ENCODE measurements at places on chromosomes 3 and 15. TPM values are rescaled to one million over a fixed set of nuclear protein-coding genes. Genes with fewer than 3 reads are reported as not detected.

The CEMIP gene
- not detected for total RNA-seq

The CHDH gene
- 1.4 TPM for total RNA-seq

The IDH3A gene
- 128 TPM for total RNA-seq

The ZWILCH gene
- total RNA-seq: 49.0 TPM

The RARRES1 gene
- not detected for total RNA-seq

The ACOX2 gene
- not detected for total RNA-seq

The CPNE9 gene
- not detected for total RNA-seq

The RTP1 gene
- total RNA-seq: not detected

DNA sequence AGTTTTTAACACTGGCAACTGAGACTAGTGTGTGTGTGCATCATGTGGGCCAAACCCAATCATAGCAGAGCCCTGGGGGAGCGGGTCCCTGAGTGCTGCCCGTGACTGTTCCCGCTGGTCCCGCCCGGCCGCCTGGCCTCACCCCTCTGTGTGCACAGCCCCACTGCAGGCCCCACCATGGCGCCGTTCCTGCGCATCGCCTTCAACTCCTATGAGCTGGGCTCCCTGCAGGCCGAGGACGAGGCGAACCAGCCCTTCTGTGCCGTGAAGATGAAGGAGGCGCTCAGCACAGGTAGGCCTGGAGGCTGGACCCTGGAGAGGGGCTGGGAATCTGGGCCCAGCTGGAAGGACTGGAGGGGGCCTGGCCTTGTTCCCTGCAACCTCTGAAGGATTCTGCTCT lies 17.2 kb downstream of the PRKCD start:
- no peak for DNase-seq

DNA sequence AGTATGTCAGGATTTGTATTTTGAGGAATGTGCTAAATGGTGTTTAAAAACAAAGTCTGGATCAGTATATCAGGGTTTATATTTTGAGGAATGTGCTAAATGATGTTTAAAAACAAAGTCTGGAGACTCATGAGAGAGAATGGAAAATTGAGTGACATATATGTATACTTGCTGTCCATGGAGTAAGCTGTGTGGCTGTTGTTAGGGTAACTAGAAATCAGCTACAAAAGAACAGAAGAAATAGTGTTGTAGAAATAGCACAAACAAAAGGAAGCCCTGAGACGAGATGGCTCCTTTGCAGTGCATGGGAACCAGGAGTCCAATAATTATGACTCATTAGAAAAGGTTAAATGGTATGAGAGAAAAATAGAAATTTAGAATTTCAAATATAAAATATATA lies 282.7 kb upstream of the MANF start:
- no peak for DNase-seq

DNA sequence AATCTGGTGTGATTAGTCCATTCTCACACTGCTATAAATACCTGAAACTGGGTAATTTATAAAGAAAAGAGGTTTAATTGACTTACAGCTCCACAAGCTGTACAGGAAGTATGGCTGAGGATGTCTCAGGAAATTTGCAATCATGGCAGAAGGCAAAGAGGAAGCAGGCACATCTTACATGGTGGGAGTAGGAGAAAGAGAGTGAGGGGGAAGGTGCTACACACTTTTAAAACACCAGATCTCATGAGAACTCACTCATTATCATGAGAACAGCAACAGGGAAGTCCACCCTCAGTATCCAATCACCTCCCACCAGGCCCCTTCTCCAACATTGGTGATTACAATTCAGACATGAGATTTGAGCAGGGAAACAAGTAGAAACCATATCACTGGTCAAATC lies 24.0 kb upstream of the ACP3 start:
- DNase-seq: no peak

DNA sequence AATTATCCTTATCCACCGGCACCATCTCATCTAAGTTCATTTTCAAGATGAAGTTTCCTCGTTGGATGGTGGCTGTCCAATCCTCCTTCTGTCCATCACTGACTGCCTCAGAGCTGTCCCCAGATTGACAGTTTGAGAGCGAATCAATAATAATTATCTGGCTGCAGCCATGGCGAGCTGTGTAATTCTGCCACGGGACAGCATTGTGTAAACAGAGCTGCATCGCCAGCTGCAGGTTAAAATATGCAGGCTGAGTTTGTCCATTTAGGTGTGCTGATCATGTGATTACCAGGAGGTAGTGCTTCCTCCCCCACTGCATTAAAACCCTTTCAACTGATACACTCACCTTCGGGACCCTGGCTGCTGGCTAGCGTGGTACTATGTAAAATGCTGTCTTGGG lies 461.9 kb upstream of the ONECUT1 start:
- no peak for DNase-seq

DNA sequence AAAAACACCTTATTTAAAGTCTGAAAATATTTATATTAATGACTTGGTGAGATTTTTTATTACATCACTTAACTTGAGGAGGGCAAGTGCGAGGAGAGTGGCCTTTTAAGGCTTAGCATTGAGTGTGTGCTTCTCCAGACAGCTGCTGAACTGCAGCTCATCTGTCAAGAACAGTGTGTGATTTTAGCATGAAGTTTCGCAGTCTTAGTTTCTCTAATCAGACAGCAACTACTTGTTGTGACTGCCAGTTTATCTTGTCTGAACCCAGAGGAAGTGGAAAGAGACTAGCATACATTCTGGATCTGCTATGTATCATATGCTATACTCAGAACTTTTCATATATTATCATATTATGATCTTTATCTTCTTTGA lies 291.7 kb upstream of the ROPN1 start:
- no peak for DNase-seq

DNA sequence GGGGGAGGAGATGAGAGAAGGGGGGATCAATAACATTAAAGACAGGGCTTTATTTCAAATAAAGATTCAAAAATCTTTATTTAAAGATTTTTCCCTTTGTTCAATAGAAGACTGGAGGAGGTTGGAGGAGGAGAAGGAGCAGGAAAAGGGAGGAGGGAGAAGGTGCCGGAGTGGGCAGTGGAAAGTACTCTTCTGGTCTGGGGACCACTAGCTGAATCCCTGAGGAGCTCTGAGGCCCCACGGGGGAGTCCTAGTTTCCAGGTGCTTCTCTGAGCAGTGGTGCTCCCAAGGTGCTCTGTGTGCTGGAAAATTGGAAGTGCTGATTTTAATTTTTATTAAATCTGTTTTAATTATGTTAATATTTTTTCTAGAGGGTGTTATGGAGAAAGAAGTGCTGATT lies 19.4 kb upstream of the SEMA4B start:
- DNase-seq: no peak

GRCh38 chr3:37531066-37531720 lies 330.5 kb upstream of the CTDSPL start:
- no peak for DNase-seq

DNA sequence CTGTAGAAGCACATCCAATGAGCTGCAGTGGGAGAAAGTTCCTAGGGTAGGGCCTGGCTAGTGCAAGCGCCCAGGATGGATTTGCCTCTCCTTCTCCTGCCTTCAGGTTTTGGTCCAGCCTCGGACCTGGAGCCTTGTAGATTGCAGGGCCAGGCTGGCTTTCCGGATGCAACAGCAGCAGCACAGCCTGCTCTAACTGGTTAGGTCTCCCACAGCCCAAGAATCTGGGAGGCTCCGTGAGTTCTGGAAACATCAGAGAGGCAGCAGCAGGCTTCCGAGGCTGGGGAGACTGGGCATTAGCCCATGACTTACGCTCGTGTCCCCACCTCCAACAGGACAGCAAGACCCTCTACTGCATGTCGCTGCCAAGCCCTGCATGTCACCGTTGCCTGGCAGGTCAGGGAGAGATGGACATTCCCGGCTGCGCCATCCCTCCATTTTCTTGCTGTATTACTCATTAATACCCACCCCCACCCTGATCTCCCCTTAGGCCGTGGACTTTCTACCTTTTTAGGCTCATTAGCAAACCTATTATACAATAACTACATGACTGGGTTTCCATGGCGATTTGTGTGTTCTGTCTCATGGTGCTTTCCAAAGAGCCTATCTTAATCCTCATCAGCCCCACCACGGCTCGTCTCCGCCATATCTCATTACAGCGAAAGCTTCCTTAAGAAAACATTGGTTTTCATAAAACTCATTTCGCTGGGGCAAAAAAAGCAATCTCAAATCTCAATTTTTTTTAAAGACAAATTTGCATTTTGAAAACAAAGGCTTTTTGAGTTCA lies 40.9 kb upstream of the RGMA start:
- DNase-seq: no peak

DNA sequence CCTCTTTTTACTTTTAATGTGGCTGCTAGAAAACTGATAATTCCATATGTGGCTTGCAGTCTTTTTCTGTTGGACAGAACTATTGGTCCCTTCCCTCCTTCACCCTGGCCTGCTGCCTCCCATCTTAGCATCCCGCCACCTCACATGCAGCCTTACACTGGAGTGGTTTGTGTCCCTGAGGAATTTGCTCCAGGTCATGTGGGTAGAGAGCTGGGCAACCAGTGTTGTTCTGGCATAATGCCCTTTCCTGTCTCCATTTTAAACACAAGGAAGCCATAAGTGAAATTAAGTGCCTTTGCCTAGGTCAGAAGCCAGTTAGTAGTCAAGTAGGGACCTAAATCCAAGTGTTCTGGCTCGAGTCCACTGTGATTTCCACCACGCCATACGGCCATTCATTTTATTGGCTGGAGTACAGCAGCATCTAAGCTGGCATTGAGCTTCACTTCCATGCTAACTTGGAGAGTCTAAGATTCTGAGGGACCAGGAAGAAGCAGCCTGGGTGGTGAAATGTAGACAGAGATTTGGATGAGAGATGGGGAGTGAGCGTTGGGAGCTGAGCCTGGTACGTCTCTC lies 46.0 kb upstream of the PLXNA1 start:
- no peak for DNase-seq

GRCh38 chr3:69282181-69282580 lies 103.7 kb downstream of the FRMD4B start:
- DNase-seq: no peak

DNA sequence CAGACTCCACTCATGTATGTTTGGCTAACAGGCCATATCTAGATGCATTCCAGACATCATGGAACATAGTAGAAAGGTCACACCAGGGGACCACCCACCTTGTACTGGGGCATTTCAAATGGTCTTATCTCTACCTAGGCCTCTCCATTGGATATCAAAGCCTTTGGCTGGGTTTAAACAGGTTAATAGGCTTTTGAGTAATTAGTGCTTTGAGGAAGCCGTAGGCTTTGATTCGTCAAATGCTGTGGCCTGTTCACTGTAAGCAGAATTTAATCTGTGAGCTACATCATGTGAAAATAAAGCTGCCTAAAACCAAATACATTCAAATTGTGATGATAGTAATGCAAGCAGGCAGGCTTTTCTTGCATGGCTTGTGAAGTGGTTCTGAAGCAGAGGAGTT lies 129.5 kb downstream of the ST8SIA2 start:
- no peak for DNase-seq

GRCh38 chr3:58059349-58060321 lies 51.4 kb downstream of the FLNB start:
- no peak for DNase-seq

DNA sequence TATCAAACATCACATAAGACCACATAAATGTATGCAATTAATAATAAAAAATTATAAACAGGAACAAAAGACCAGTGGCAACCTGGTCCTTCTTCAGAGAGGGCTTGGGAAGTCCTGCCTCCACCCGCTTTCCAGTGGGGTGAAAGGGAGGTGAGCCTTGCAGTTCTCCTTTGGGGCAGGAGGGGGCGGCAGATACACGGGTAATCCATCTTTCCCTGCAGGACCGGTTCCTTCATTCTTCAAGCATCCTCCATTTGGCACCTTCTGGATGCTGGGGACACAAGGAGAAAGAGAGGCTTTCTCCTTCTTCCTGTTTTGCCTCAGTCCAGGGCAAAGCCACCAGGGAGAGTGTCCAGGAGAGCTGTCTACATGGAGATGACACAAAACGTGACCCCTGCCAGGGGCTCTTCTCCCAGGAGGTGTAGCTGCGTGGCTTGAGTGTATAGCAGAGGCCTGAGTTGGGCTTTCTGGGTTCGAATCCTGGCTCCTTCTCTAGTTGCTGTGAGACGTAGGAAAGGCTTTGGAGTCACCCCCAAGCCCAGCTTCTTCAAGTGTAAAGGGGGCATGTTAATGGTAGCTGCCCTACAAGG lies 23.2 kb downstream of the RPLP1 start:
- peak; percentile 56 for DNase-seq

DNA sequence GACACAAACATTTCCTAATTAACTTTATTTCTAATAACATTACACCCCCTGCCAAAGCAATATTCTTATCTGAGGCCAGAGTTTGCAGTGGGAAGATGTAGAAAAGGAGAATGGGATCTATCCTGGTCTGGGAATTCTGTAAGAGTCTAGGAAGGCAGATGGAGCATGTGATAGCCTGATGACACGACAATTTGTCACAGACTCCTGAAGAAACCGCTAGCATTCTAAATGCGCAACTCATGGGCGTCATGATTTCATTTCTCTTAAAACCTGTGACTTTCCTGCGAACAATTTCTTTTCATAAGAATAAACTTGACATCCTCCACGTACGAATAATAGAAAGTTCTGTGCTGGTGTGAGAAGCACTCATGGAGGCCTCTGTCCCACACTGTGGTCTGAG lies 72.9 kb upstream of the ATP10A start:
- DNase-seq: no peak

DNA sequence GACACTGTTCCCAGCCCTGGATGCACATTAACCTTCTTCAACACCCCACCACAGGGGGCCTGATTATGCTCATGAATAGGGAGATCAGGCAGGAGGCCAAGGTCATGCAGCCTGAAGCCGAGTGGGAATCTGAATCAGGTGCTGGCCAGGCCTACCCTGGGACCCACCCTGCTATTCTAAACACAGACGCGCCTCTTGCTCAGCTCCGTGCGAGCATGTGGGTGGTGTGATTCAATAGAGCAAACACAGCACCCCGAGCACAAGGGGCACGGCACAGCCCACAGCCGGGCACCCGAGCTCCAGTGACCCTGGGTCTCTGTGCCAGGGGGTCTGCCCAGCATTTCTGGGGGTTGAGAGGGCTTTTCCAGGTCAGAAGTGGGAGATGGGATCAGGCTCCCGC lies 24.6 kb upstream of the GRIP2 start:
- no peak for DNase-seq

DNA sequence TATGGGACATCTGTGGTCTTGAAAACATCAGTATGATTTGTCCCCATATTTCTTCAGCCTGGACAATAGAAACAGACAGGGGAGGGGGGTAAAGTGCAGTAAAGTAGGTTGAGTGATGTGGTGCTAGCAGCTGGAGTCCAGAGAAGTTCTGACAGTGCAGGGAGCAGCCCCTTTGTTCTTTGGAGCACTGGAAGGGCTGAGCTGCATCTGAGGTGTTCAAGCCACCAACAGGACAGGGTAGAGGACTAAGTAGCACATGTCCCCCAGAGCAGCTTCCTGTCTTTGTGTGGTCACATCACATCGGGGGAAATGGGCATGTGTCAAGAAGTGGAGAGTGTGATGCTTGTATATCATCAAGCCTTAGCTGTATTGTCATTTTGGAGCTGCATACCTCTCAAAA lies 12.1 kb downstream of the MRPS22 start:
- DNase-seq: no peak

- DNase-seq: no peak
Observed at GRCh38 chr3:149613988-149614387, 43.8 kb downstream of the WWTR1 start.

GRCh38 chr3:52441091-52441771 lies 3.7 kb downstream of the SEMA3G start:
- DNase-seq: no peak

GRCh38 chr3:170321321-170322034 lies 36.0 kb upstream of the SKIL start:
- DNase-seq: no peak

Measured in OCI-LY7 (cell line).